Ureter (tissue), 1 donor: ENCODE measurements at places on chromosomes 5 and 9.

- no peak for DNase-seq
Observed at GRCh38 chr5:138000102-138000723, 32.7 kb downstream of the FAM13B start.

GRCh38 chr9:28127101-28127500 lies 553.8 kb upstream of the C9orf72 start:
- no peak for DNase-seq

GRCh38 chr5:34587355-34588241 lies 68.5 kb upstream of the RAI14 start:
- DNase-seq = no peak

DNA sequence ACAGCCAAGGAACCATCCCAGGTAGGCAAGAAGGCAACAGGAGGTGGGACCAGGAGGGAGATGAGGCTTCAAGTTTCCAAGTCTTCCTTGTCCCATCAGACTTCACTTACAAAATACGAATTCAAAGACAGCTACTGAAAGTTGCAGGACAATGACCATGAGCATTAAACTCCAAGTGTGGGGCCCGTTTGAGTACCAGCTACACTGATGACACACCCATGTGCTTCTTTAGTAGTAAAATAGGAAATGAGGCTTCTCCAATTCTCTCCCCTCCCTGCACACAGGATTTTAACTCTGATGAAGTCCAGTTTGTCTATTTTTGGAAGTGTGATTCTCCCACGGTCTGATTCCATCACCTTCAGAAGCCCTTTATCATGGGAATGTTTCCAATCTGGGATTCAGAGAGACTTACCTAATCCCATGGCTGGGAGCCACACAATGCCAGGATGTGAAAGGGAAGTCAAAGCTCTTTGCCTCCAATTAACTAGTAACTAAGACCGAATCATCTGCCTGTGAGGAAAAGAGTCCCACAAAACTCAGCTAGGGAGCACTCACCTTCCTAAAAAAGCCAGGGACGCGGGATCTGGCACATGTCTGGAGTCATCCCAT lies 222.8 kb upstream of the MSX2 start:
- no peak for DNase-seq

GRCh38 chr5:136309932-136310598 lies 55.3 kb downstream of the TRPC7 start:
- no peak for DNase-seq

- peak; percentile 86 for DNase-seq
Observed at GRCh38 chr9:36036780-36037548, at the start of gene RECK. Gene RECK, plus strand, starts transcription at chr9:36036913. Its CDS starts 86 bp downstream, at chr9:36036999.
